ENCODE measurements at places on chromosomes 3 and 15.
A peak's percentile ranks its signal among the peaks of the same experiment; 100 is the strongest.

DNA sequence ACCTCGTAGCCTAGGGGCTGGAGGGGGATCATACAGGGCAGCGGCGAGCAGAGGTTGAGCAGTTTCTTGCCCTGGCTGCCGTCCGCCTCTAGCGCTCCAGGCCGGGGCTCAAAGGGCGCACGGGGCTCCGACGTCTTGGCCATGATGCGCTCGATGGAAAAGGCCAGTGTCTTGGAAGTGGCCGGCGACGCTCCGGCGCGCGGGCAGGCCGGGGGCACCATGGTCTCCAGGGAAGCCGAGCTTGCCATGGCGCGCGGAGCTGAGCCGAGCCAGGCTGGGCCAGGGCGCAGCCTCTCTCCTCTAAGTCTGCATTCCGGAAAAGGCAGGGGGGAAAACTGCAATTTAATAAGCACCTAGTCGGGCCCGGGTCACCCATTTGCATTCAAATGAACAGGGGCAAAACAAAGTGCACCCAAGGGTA lies 719 bp downstream of the FEZF2 start:
- peak; percentile 67 for DNase-seq

- no peak for DNase-seq
Measured at GRCh38 chr3:66490214-66490613, 10.6 kb downstream of the LRIG1 start.

DNA sequence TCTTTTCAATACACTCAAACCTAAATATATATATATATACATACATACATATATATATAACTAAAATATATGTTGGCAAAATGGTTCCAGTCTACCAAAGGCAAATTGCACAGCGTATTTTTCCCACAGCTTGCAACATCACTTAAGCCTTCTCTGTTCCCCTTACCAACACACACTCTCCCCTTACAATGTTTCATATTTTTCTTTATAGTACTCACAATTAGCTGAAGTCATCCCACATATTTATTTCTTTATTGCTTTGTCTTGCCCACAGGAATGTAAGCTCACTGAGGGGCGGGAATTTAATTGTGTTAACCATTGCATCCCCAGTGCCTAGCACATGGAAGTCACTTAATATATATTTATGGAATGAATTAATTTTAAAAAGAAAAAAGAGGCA lies 288.3 kb downstream of the ULK4 start:
- no peak for DNase-seq

DNA sequence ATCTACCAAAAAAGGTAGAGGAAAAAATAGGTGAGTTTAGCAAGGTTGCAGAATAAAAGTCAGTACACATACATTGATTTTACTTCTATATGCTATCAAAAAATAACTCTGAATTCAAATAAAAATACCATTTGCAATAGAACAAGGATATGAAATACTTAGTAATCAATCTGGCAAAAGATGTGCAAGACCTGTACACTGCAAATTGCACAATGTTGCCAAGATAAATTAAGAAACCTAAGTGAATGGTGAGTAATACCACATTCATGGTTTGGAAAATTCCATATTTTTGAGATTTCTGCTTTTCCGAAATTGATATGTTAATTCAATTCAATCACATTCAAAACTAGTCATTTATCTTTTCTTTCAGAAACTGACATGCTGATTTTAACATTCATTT lies 464.8 kb downstream of the EPHA3 start:
- no peak for DNase-seq

GRCh38 chr3:13095408-13095937 lies 22.2 kb upstream of the IQSEC1 start:
- DNase-seq, result peak; percentile 24

GRCh38 chr3:114596147-114596546 lies 302.3 kb downstream of the TIGIT start:
- no peak for DNase-seq

- DNase-seq, result no peak
Measured at GRCh38 chr15:90617171-90617570, 87.4 kb downstream of the CRTC3 start.

- DNase-seq, result peak; percentile 13
Measured at GRCh38 chr3:111999484-112000324, 982 bp downstream of the TAGLN3 start.

- DNase-seq, result no peak
Measured at GRCh38 chr3:57918123-57918837, 89.9 kb upstream of the FLNB start.

GRCh38 chr3:100978011-100978659 lies 15.1 kb downstream of the ABI3BP start:
- no peak for DNase-seq

DNA sequence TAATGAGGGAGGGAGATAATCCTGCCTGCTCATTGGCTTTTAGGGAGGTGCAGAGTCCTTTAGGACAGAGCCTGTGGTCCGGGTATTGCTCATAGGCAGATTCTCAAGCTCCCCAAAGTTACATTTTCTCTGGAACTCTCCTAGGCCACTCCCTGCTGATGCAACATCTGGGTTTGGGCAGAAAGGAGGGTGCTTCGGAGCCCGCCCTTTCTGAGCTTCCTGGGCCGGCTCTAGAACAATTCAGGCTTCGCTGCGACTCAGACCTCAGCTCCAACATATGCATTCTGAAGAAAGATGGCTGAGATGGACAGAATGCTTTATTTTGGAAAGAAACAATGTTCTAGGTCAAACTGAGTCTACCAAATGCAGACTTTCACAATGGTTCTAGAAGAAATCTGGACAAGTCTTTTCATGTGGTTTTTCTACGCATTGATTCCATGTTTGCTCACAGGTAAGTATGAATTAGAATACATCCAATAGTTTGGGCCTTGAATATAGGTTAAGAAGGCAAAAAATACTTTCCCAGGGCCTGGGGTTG lies at the start of gene IL20RB:
TSS of gene IL20RB (plus strand) at position 233 of the 538 bp plus-strand sequence. CDS start at position 364, 131 bp downstream.
- DNase-seq, result peak; percentile 4

- no peak for DNase-seq
Measured at GRCh38 chr15:42582569-42583375, 7.4 kb downstream of the STARD9 start.

DNA sequence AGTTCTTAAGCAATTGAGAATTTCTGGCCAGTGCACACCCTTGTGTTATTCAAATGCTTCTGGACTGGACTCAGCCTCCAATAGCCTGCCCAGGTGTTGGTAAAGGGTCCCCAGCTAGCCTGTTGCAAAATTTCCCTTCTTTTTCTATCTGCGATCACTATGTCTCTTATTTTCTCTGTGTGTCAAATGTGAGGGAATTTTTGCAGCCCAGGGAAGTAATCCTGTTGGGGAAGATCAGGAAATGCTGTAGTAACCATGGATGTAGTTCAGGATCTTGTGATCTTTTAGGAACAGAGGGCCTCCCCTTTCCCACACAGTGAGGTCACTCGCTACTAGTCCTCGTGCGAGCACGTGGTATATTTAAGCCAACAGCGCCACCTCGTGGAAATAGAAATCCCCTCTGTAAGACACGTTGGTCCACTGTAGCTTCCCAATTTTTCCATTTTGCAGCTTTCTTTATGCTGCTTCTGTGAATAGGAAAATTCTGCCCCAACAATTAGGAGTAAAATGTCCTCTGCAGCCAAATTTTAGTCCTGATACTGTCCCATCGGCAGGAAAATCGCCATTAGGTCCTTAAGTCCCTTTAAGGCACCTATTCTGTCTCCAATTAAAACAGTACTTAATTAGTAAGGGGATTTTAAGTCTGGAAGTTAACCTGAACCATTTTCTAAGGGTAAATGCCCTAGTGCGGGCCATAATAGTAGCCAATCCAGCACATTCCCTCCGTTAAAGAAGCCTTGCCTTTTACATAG lies 4.0 kb upstream of the SMCO1 start:
- peak; percentile 58 for DNase-seq

GRCh38 chr15:41493902-41494189 lies 172 bp downstream of the ITPKA start:
- no peak for DNase-seq

GRCh38 chr3:133572158-133573053 lies 1.1 kb upstream of the CDV3 start:
- no peak for DNase-seq

- DNase-seq, result peak; percentile 55
Measured at GRCh38 chr3:100089812-100090668, 24.3 kb downstream of the FILIP1L start.

DNA sequence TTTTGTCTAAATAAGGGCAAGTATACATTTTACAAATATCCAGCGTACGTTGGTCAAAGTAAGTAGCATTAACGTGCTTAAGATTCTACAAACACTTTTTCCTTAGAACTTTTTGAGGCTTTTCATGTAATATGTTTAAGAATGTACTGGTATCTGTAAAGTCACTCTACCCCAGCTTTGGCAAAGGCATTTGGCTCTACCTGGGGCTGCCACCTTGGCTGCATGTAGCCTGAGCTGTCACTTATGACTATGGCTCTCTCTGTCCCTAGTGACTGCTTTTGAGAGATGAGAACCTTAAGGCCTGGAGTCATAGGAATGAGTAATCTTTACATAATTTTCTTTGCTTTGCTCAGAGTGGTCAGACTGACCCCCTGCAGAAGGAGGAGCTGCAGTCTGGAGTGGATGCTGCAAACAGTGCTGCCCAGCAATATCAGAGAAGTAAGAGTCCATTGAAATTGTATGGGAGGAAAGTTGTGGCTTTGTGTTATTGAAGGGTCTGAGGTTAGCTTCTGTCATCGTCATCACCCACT lies 61.2 kb downstream of the IQGAP1 start:
- DNase-seq, result no peak

DNA sequence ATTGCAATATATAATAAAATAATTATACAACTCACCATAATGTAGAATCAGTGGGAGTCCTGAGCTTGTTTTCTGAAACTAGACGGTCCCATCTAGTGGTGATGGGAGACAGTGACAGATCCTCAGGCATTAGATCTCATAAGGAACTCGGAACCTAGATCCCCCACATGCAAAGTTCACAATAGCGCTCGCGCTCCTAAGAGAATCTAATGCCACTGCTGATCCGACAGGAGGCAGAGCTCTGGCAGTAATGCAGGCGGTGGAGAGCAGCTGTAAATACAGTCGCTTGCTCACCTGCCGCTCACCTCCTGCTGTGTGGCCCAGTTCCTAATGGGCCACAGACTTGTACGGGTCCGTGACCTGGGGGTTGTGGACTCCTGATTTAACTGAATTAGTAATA lies 87.8 kb downstream of the P3H2 start:
- peak; percentile 62 for DNase-seq

- no peak for DNase-seq
Measured at GRCh38 chr3:131151-131888, 65.2 kb upstream of the CHL1 start.

DNA sequence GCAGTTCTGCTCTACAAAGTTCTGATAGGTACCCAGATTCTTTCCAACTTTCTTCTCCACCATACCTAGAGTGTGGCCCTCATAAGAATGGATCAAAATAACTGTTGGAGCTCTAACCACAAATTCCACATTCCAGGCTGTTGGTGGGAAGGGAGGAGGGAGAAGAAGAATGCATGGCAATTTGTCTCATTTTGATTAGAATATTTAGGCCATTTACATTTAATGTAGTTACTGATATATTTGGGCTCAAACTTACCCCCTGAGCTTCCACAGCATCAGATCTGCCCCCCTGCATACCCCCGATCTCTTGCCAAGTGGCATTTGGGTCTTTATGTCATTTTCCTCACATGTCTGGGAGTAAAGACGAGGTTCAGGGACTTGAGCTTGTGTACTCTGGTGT lies 7.7 kb downstream of the CHRNB4 start:
- DNase-seq, result no peak

DNA sequence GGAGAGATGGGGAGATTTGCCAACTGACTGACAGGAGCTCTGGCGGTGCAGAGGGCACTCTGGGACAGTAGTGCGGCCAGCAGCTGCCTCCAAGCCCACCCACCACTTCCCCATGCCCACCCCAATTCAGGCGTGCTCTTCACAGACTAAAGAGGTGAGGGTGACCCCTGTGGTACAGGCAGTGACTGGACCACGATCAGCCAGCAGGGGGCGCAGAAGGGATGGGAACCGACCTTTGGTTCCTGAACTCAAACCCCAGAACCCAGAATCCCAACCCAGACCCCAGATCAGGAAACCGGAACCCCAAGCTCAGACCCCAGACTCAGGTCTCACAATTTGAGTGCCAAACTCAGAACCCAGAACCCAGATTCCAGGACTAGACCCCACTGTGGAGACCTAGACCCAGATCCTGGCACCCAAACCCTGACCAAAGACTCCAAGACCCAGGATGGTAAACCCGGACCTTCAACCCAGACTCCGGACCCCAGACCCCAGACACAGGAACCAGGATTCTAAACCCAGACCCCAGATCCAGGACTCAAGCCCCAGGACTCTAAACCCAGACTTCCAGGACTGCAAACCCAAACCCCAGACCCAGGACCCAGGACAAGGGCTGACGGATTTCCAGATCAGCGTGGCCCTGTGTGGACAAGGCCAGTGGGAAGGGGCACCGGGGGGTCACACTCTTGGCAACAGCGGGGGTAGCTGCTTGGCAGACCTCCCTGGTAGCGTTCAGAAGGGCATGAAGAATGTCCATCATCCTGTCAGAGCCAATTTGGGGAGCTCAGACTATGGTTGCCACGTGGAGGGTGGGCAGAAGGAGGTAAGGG lies 3.7 kb upstream of the MYL3 start:
- DNase-seq, result peak; percentile 75

DNA sequence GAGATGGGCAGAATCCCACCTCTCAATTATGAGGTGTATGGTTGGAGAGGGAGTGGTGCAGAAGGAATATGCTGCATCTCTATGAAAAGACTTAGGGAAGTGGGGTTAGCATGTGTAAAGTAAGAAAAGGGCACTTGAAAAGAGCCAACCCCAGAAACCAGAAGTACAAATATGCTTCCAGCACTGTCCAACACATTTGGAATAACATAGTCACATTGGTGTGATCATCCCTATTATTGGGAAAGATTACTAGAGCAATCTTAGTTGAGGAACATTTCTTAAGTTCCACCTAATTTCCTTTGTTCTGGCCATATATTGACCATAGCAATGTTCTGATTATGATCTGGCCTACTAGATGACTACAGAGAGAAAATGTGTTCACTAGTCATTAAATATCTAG lies 34.3 kb downstream of the HMG20A start:
- DNase-seq, result no peak

DNA sequence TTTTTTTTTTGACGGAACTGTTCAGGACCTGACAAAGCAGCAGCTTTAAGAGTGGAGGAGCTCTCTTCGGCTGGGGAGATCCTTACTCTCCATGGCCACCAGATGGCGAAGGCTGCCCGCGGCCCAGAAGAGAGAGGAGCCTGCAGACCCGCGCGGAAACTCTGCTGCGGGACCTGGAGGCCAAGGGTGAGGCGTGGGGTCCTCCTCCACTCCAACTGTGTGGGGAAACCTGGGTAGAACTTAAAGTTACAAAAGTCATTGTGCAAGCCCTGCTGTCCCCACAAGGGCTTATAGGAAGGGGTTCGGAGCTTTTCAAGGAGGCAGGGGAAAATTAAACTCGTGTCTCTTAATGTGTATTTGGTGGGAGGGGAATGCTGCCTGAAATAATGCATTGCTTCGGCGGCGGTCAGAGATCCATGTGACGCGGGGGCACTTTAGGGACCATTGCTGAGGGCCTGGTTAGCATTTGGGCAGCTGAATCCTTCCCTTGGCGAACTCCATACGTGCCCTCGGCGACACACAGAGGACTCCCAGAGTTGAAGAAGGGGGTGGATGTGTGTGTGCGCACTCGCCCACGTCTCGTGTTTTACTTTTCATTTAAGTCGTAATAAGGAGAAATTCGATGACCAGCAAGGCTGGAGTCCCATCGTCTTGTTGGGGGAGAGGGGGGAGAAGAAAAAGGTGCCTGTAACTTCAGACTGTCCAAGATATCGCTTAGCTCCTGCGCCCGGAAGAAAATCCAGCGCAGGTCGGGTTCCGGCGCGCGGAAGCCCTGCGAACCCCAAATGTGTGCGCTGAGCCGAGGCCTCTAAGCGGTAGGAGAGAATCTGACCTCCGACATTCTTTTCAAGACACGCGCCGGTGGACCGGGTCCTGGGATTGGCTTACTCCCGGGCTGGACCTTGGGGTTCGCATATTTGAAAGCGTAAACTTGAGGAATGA lies 9.7 kb downstream of the EOMES start:
- peak; percentile 89 for DNase-seq

- peak; percentile 18 for DNase-seq
Measured at GRCh38 chr3:117439812-117440211, 730.2 kb downstream of the TUSC7 start.

Measured in ELF-1 (cell line).